ENCODE measurements at places on chromosomes 12 and 14. TPM values are rescaled to one million over a fixed set of nuclear protein-coding genes. Genes with fewer than 3 reads are reported as not detected.

RILPL2 gene
- total RNA-seq, result 1.4 TPM

SYCP3 gene
- not detected for total RNA-seq

TAS2R7 gene
- not detected for total RNA-seq

G2E3 gene
- total RNA-seq, result 32.4 TPM

HHIPL1 gene
- total RNA-seq, result 3.1 TPM

ERC1 gene
- 95.7 TPM for total RNA-seq

FGF6 gene
- 50.7 TPM for total RNA-seq
